Thymus (tissue), 14 donors: ENCODE measurements at places on chromosomes 2 and 18.

DNA sequence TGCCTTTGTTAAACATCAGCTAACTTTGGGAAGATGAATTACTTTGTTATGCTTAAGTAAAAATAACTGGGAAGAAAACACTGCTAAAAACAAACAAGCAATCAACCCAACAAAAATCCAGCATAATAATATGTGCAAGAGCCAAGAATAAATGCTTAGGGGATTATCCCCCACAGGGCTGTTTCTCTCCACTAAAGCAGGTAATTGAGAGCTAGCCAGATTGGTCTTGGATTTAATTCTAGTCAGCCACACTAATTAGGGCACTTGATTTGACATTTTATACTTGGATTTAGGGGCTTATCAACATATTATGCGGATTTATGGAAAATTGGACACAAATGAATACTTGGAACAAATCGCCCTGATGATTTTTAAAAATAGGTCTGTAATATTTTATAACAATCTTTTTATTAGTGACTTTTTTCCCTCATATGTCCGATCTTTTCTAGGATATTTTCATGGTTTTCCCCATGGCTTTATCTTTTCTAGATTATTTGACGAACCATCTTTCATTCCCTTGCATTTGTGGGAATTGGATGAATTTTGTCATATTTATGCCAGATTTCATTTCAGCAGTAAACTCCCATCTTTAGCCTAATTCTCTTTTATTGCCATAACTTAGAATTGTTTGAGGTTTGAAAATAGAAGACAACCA lies 199.1 kb upstream of the NXPH2 start:
- no peak for DNase-seq

GRCh38 chr2:227125506-227125905 lies 38.5 kb downstream of the COL4A4 start:
- no peak for DNase-seq

- no peak for DNase-seq
Observed at GRCh38 chr2:29219374-29219773, 104.2 kb downstream of the CLIP4 start.

GRCh38 chr2:16630463-16630862 lies 35.2 kb downstream of the CYRIA start:
- DNase-seq, result no peak

DNA sequence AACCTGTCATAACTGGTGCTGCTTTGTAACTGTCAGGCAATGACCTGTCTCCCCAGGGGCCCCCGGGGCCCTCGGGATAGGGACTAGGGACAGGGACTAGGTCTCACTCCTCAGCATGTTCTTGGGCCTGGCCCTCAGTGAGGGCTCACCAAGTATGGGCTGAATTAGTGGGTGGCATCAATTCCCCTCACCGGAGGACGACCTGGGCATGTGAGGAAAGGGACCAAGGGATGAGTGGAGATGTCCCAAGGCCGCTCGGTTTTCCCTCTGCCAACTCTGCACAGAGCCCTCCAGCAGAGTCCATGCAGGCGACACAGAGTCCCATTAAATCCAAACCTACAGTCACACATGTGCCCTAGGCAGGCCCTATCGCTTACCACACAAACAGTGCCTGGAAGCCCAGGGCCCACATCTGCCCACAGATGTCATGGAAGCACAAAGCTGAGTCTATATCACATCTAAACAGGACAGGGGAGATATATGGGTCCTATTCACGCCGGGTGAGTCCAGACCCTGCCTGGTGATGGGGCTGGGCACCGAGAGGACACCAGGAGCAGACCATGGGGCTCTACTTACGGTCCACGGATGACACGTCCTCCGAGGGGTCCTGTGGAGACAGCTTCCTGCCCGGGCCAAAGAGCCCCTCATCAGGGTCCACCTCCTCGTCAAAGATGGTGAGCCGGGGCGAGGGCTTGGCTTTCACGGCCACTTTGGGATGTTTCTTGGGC lies 26.6 kb downstream of the HS1BP3 start:
- DNase-seq, result no peak

DNA sequence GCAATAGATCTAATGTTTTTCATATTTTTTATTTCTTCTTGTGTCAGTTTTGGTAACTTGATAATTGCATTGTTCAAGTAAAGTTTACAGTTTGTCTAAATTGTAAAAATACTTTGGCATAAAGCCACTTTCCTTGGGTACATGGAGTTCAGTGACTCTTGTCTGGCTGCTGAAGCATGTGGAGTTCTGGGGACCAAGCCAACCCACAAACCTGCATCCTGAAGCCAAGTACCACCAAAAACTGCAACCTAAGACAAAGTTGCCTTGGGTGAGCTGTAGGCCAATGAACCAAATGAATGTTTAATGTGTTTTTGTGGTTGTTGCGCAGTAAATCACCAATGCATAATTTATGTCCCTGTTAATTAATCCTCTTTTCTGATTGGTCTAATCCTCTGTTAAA lies 872.6 kb downstream of the BCL11A start:
- DNase-seq, result no peak

GRCh38 chr18:3441290-3441689 lies 8.7 kb upstream of the TGIF1 start:
- no peak for DNase-seq

GRCh38 chr2:67465623-67466022 lies 68.5 kb downstream of the ETAA1 start:
- DNase-seq, result no peak

DNA sequence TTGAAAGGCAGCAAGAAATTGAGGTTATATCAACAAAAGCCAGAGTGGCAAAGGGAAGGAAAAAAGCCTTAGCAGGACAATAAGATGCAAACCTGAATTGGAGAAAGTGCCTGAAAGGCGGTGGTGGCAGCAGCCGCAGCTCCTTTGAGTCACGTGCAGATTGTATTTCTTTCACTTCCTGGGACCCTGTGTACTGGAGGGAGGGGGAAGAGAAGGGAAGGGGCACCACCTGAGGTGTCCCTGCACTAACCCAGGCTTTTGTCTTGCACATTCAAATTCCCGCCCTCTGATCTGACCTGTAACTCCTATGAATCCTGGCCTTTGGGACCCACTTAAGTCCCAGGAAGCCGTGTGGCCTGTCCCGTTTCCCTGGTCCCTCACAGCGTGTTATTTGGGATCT lies 326.1 kb upstream of the SKOR2 start:
- no peak for DNase-seq

DNA sequence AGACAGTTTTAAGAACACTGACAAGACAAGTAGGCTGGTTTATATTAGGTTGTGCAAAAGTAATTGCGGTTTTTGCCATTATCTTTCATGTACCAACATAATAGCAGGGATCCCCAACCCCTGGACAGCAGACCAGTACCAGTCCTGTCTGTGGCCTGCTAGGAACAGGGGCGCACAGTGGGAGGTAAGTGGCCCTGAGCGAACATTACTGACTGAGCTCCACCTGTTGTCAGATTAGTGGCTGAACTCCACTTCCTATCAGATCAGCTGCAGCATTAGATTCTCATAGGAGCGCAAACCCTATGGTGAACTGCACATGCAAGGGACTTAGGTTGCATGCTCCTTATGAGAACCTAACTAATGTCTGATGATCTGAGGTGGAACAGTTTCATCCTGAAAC lies 921.9 kb downstream of the CCDC85A start:
- DNase-seq, result no peak

DNA sequence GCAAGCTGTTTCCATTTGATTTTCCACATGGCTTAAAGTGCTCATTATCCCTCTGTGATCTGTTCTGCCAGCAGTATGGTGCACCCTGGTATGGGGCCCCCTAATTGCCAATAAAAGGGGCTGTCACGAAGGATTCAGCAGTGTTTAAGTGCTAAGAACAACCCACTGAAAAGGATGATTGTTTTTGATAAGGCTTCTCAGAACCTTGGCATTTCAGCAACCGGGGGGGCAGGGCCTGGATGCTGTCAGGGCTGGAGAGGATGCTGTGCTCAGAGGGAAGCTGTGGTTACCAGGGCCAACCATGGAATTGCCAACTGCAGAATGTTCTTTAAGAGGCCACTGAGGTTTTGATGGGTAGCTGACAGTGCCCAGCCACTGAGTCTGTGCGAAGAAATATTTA lies 117.8 kb downstream of the CTIF start:
- no peak for DNase-seq

- no peak for DNase-seq
Observed at GRCh38 chr2:49278561-49278960, 124.2 kb upstream of the FSHR start.

GRCh38 chr2:144370937-144371584 lies 148.9 kb downstream of the ZEB2 start:
- no peak for DNase-seq

DNA sequence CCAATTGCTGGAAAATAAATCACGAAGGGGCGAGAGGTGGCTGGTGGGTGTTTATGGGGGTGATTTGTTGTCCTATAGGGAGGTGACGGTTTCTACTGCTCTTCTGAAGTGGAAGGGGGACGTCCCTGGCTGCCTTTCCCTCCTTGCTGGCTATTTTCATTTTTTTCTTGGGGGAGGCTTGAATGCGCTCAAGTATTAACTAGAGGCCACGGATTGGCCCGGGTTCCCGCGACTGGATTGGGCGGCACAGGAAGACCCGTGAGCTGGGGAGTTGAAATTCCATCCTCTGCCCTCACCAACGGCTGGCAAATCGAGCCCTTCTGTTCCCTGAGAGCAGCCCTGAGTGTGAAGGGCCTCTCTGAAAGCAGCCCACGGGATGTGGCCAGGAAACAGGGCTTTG lies 176.5 kb upstream of the SPRED2 start:
- DNase-seq, result no peak
